ENCODE measurements at places on chromosomes 12 and 14.

GRCh38 chr12:80157645-80158044 lies 58.3 kb downstream of the OTOGL start:
- no peak for DNase-seq

DNA sequence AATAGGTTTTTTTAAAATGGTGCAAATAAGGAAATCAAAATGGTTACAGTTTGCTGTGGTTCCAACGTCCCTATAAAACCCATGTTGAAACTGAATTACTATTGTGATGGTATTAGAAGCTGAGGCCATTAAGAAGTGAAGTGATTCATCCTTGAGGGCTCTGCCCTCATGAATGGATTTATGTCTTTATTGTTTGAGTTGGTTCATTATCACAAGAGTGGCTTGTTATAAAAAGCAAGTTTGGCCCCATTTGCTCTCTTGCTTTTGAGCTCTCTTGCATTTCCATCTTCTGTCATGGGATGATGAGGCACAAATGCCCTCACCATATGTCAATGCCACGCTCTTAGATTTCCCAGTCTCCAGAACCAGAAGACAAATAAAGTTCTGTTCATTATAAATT lies 62.3 kb downstream of the PRKD1 start:
- no peak for DNase-seq

- no peak for DNase-seq
Observed at GRCh38 chr12:83040339-83040738, 353.6 kb downstream of the TMTC2 start.

- no peak for DNase-seq
Observed at GRCh38 chr12:81329085-81329484, 251.2 kb downstream of the ACSS3 start.

DNA sequence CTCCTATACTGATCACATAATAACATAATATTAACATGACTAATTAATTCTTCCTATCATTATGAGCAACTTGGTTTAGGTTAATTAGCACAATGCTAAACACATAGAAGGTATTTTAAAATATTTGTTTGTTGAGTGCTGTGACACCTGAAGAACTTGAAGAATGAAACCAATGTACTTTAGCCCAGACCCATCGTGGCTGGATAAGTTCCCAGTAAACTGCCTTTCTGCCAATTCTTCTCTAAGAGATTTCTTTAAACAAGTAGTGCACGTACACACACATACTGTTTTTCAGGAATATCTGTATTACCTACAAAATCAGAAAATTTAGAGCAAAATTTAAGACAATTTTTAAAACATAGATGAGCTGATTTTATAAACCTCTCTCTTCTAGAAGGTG lies 207.4 kb upstream of the SSTR1 start:
- DNase-seq = no peak
